ENCODE measurements at places on chromosomes 16 and 17.
A peak's percentile ranks its signal among the peaks of the same experiment; 100 is the strongest.

GRCh38 chr17:28916302-28916934 is 13.5 kb upstream of the DHRS13 start:
- peak; percentile 45 for DNase-seq

DNA sequence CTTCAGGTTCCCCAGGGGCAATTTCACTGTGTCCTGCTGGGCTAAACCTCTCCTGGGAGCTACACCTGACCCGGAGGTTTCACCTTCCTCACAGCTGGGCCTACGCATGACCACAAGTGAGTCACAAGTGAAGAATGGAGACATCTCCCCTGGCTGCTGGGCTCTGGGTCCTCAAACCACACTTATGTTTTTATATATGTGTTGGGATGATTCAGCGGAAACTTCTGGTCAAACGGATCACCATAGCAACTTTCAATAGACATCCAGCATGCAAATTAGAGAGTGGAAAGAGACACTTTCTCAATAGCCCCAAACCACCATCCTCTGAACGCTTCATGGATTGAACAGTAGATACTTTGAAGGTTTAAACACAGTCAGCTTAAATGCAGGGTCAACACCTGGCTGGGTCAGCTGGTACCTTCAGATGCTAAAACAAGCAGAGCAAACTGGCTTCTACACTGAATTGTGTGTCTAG is 28.0 kb upstream of the MAF start:
- DNase-seq, result peak; percentile 76

DNA sequence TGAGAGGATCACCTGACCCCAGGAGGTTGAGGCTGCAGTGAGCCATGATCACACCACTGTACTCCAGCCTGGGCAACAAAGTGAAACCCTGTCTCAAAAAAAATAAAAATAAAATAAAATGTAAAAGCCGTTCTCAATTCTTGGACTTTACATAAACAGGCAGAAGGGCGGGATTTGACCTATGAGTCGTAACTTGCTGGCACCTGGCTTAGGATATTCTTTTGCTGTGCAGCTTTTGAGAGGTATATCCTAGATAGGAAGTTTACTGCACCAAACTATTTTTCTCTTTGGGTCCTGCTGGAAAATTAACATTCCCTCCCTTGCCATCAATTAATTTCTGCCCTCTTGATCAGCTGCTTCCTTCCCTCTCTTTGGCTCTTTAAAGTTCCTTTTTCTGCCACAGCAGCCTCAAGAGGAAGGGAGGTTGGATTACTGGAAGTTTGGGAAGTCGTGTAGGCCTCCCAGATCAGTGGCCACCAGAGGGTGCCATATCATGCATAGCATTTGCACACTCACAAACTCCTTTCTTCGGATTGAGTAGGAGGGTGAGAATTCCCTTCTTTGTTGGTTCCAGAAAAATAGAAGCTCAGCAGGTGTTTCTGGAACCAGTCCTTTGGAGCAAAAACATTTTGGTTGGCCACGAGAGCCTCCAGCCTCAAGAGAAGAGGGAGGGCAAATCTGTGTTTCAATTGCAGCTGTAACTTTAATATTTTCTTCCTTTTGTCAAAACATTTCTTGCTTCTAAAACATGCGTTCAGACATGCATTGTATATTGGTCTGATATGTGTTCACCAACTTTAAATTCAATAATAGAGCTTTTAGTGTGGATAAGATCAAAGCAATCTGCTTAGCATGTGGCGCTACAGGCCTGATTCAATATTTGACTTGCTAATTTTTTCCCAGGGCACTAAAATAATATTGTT is 147.3 kb downstream of the CCDC182 start:
- DNase-seq, result peak; percentile 73

DNA sequence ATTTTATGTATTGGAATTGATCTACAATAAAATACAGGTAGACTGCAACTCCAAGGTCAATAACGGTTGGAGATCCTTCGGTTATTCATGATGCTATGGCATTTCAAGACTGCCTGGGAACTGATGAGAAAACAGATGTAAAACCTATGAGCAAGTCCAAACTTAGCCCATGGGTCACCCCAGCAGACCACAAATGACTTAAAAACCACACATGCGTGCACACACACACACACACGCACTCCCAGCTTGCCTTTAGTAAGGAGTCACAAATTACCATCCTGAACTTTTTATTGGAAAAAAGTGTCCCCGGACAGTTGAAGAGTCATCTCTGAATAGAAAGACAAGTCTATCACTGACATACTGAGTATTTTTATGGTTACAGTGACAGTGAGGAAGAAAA is 26.7 kb downstream of the TRIM25 start:
- DNase-seq, result no peak

DNA sequence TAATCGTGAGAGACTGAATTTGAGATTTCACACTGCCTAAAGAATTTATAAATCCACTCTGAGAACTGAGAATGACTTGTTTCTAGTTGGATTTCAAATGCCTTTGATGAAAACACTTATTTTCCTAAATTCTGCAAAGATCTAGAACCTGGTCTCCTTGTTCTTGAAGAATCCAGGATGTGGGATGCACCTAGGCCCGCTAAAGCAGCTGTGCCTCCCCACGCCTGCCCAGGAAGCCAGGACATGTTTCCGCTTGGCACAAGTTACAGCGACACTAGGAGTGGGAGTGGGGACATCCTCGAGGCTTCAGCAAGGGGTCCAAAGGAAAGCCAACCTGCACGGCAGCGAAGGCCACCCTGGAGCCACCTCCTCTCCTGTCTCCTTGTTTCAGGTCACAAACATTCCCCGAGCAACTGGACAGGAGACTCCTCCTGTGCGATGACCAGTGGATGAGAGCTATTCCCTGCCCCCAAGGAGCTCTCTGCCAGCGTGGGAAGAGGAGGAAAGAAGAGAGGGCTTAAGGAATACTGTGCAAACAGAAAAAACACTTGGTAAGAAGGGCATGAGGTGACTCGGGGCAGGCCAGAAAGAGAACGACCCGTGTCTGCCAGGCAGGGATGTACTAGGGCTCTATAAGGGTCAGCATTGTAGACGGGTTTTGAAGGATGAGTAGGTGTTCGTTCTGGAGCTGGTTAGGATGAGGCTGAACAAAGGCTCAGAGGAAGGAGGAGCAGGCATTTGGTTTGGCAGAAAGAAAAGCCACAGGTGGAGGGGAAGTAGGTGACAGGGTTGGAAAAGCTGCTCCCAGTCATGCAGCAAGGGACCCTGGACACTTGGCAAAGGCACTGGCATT is 11.1 kb downstream of the VAC14 start:
- no peak for DNase-seq

DNA sequence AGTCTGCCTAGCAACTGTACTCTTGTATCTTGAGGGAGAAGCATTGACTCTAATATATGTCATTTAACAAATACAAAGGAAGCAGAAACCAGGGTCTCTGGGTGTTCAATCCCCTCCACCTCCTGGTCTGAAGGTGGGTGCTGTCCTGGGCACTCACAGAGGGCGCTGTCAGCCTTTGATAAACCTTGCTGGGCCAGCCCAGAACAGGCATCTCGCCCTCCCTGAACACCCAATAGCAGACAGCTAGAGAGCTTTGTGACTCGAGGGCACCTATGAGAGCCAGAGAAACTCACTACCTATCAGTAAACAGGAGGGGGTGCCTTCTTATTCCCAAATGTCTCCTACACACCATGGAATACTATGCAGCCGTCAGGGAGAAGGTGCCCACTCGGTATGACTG is 6.4 kb upstream of the PIPOX start:
- DNase-seq, result no peak

Data from amniotic epithelial cell (primary cell).